ENCODE measurements at places on chromosomes 4 and X.

GRCh38 chr4:99383399-99383798 lies 30.9 kb upstream of the ADH1C start:
- DNase-seq: no peak

- no peak for DNase-seq
These were observed 50.4 kb upstream of the PAGE5 start for GRCh38 chrX:55169782-55170181.

DNA sequence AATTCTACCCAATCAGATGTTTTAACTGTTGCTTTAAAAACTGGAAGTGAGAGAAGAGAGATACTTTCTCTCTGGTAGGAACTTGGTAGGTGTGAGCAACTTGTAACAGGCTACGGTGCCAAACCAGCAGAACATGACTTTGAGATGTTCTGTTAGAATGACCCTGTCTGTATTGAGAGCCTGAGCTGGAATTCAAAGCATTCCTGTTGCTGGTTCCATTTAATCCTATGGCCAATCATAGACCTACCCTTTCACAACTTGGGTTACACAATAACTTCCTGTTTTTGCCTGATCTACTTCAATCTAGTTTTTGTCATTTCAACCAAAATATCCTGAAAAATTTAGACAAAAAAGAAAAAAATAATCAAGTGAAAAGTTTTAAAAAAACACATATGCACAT lies 1.7 kb upstream of the PRRG1 start:
- no peak for DNase-seq

DNA sequence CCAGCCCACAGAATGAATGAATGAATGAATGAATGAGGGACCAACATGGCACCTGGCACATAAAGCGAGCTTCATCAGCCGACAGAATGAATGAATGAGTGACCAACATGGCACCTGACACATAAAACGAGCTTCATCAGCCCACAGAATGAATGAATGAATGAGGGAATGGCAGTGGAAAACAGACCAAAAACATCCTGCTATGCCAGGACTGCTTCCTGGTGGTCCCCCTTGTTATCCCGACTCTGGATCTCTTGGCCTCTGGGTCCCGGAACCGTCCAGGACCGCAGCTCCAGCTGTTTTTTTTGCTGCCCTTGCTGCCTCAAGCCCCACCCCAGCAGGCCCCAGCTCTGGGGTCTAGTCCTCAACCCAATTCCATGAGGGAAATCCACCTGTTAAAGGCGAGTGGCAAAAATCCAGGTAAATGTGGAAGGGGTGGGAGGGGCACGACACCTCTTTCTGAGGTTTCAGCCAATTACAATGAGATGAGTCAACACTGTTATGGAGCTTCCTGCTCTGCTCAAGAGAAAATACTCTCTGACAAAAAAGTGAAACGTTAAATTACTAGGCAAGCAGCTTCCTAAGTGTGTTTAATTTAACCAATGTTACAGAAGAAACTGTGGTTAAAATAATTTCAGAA lies 72.0 kb upstream of the MTNR1A start:
- no peak for DNase-seq

GRCh38 chrX:31316340-31316991 lies 244.6 kb upstream of the FTHL17 start:
- no peak for DNase-seq

GRCh38 chr4:151718984-151719955 lies 41.5 kb downstream of the GATB start:
- DNase-seq: no peak

DNA sequence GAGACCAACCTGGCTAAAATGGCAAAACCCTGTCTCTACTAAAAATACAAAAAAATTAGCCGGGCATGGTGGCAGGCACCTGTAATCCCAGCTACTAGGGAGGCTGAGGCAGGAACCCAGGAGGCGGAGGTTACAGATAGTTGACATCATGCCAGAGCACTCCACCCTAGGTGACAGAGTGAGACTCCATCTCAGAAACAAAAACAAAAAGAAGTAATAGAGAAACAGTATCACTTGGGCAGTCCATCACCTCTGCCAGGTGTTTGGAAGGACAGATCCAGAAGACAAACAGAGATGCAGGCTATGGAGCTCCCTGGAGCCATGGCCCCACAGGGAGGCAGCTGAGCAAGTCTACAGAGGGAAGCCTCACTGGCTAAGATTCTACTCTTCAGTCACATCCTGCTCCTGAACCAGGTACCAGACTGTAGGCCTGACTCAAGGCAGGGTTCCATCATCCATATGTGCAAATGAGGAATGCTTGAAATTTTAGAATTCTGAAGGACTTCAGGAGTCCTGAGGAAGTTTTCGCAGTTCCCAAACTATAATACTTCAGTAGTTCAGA lies 81.4 kb upstream of the CPEB2 start:
- DNase-seq: no peak

GRCh38 chr4:46922205-46922604 lies 13.2 kb upstream of the COX7B2 start:
- no peak for DNase-seq

DNA sequence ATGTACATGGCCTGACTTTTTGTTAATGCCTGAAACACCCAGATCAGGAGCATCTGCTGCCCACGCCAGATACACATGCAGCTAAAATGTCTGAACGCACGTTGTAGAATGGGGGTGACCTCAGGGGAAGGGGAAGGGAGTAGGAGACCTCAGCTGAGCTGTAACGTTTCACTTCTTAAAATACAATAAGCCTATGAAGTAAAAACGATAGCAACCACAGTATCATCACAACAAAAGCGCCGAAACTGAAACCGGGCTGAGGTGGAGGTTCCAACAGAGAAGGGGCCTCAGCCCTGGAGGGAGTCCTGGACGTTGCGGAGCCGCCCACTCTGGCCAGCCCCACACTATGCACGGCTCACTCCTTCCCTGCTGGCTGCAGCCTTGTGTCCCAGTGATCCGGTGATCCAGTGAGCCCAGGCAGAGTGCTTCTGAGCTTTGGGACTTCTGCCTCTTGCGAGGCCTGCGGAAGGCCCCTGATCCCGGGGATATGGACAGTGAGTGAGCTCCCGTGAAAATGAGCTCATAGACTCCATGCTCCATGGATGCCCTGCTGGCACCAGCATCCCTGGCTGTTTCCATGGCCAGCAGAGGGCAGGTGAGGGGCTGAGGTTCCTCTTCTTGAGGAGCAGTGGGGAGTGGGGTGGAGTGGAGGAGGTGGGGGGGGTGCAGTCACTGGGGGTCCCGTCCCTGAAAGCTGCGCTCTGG lies 52.0 kb downstream of the HMX1 start:
- no peak for DNase-seq

DNA sequence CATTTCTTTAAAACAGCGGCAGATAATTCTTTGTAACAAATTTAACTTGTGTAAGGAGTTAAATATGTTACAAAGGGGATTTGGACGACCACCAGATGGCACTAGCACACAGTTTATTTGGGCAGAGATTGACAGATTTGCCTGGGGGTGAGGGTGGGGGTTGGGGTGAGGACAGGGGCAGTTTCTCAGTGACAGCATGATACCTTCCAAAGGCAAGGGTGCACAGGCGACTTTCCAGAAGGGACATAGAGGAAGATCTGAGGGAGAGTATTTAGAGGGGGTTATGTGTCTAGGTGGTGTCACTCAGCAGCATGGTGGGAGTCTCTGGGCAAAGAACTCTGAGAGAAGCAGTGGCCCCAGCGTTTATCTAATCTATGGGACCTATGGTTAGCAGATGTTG lies 9.6 kb upstream of the TMA16 start:
- no peak for DNase-seq

- no peak for DNase-seq
These were observed 260.0 kb downstream of the GLUD2 start for GRCh38 chrX:121307449-121307848.

DNA sequence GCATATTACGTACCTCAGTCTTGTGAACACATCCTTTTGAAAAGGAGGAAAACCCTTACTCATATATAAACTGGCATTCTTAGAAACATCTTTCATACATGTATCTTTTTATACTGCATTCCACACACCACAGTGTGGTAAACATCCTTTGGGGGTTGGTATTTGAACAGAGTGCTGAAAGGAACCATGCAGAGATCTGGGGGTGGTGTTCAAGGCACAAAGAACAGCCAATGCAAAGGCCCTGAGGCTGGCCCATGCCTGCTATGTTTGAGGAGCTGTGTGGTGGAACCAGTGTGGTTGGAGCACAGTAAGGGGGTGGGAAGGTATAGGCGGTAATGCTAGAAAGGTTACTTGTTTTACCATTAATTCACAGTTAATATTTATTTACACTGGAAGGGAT lies 2.0 kb downstream of the ELK1 start:
- DNase-seq: no peak

- no peak for DNase-seq
These were observed 79.5 kb upstream of the IL2 start for GRCh38 chr4:122536001-122536400.

DNA sequence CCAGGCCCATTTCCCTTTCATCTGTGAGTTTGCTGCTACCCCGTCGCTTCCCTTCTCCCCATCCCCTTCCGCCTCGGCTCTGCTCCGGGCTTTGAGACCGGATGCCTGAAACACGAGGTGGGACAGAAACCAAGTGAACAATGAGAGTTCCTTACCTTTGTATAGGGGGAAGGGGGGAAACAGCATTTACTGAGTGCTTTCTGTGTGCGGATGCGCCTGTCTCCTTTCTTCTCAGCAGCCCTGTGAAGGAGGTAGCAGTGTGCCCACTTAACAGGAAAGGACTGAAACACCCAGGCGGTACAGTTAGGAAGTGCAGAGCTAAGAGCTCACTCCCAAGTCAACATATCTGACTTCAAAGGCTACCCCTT lies 43.2 kb upstream of the TMSB15B start:
- DNase-seq: no peak

GRCh38 chr4:185836241-185837084 lies 24.5 kb upstream of the SORBS2 start:
- no peak for DNase-seq

DNA sequence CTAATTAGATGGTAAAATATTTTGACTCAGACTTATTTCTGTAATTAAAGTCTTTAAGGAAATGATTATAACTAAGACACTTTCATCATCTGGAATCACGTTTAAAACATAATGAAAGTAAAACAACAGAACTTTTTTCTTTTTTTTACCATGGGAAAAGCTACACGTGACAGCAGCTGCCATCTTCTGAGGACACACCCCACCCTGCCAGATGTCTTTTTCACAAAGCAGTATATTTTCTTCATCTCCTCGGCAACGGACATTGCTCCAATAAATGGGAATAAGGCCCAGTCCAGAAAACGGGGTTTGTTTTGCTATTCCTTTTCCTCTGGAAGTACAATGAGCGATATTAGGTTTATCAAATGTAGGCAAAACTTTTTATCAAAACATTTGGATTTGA lies 17.5 kb downstream of the PRSS12 start:
- DNase-seq: no peak

DNA sequence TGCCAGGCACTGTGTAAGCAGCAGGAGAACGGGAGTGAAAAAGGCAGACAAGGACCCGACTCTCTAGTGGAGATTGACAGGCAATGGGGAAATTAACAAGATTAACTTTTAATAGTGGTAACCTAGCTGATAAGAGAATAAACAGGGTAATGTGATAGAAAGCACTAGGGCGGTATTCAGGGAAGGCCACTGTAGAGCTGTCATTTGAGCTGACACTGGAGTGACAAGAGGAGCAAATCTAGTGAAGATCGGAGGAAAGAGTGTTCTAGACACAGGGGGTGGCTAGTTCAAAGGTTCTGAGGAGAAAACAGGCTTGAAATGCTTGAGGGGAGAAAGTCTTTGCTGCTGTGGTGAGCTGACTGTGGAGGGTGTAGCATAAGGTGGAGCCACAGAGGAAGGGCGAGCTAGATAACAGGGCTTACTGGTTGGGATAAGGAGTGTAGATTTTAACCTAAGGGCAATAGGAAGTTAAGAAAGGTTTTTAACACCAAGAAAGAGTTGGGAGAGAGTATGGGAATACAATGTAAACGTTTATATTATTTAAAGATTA lies 122.8 kb downstream of the SLC10A7 start:
- no peak for DNase-seq

DNA sequence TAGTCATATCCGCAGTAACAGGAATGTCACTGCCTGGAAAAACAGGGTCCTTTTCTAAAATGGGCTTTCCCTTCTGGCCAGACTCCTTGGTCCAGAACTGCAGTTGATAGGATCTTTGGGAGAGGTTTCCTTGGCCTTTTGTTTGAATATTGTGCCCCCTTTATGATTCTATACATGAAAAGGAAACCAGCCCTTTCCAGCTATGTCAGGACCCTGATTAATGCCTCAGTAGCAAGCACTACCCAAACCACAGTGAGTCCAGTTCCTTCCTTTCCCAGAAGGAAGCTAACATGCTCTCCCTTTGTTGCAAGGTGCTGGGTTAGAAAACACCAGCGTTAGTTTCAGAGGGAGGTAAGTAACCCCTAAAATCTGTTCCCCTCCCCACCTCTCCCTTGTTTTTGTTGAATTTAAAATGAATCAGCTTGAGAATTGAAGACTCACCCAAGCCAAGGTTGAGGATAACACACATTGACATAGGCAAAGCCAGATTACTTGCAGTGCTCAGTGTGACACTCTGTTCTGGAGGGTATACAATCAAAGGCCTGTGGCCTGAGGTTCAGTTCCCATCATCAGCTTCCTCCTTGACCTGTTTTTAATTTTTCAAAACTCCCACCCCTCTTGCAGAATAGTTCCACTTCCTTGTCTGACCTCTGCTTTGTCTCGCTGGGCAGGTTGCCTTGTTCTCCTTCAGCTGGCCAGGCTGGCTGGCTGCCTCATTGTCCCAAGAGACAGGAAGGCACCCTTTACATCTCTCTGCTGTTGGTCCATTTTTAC lies 87.6 kb upstream of the PLAC1 start:
- no peak for DNase-seq

DNA sequence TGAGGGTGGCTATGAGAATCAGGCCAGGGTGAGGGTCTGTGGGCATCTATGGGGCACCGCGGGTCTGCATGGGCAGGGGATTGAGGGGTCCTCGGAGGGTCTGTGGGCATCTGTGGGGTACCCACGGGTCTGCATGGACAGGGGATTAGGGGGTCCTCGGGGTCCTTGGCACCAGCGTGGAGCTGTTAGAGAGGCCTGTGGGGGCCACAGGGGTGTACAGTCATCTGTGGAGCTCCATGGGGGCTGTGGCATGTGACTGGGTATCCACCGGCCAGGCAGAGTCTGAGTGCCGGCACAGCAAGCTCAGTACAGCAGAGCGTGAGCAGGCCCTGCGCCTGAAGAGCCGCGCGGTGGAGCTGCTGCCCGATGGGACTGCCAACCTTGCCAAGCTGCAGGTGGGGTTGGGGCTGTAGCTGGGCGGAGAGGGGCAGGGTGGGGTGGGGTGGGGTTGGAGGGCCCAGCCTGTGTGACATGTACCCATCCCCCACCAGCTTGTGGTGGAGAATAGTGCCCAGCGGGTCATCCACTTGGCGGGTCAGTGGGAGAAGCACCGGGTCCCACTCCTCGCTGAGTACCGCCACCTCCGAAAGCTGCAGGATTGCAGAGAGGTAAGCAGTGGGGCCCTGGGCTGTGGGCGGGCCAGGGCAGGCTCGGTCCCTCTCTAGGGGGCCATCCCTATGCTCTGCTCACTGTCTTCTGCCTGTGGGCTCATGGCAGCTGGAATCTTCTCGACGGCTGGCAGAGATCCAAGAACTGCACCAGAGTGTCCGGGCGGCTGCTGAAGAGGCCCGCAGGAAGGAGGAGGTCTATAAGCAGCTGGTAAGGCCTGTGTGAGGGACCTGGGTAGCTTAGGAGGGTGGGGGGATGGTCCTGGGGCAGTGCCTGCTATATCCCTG lies 12.9 kb downstream of the CCDC22 start:
- no peak for DNase-seq

GRCh38 chr4:148834804-148835631 lies 392.8 kb upstream of the NR3C2 start:
- no peak for DNase-seq

All from 8988T (cell line).